ENCODE measurements at places on chromosomes 3 and 15.

- no peak for DNase-seq
Observed at GRCh38 chr3:112984485-112984884, 6.3 kb upstream of the GTPBP8 start.

GRCh38 chr15:35530698-35531097, 15.3 kb downstream of the DPH6 start:
- DNase-seq, result no peak

DNA sequence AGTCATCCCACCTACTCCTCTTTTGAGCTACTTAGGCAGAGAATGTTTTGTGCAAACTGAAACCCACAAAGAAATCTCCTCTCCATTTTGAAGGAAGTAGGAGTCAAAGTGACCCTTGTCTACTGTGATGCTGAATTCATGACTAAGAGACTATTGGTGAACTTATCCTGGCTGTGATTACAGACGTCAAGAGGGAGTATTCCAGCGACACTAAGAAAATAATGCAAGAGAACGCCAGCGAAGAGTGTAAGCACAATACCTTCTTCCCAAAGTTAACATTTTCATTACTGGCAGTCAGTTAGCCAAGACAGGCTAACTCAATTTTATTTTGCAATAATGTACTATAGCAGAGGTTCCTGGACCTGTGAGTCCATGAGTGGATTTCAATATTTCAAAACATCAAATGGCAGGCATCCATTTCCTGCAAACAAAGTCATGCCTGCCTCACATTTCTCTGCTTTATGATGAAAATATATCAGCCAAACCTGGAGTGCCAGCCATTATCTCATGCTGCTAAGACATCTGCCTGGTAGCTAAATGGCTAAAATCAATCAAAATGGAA, 59.0 kb downstream of the CTNNB1 start:
- DNase-seq, result no peak

DNA sequence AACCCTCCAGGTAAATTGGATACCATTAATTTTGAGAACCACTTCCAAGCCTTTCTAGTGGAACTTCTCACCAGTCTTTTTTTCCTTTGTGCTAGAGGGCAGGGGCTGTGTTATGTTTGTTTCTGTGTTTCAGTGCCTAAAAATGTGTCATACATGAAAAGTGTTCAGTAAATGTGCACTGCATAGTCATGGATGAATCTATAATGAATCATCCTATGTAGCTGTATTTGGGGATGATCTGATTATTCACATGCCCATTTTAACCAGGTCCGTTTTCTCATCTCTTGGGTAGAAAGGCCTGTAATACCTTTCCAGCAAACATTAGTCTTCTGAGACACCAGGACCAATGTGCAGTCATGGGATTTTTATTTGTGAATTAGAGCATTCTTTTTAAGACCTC, 583.0 kb upstream of the GOLIM4 start:
- no peak for DNase-seq

- DNase-seq, result no peak
Observed at GRCh38 chr15:80773792-80774352, 5.3 kb upstream of the CEMIP start.

- DNase-seq, result no peak
Observed at GRCh38 chr3:133563186-133563591, 10.3 kb upstream of the CDV3 start.

DNA sequence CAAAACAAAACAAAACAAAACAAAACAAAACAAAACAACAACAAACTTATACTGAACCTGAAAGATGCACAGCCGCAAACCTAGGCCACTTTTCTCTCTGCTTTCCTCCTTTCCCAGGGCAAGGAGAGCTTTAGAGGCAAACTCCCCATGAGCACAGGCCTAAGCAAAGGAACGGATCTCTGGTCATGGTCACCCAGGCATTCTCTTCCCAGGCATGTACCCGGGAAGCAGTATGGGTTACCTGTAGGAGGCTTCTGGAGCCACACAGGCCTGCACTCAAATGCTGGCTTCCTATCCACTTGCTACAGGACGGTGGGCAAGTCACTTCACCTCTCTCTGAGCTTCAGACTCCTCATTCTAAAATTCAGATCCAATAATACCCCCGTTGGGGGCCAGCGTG, 171.8 kb downstream of the SMAD6 start:
- DNase-seq, result peak; percentile 5

GRCh38 chr15:55279746-55280351, 9.8 kb downstream of the RAB27A start:
- no peak for DNase-seq

DNA sequence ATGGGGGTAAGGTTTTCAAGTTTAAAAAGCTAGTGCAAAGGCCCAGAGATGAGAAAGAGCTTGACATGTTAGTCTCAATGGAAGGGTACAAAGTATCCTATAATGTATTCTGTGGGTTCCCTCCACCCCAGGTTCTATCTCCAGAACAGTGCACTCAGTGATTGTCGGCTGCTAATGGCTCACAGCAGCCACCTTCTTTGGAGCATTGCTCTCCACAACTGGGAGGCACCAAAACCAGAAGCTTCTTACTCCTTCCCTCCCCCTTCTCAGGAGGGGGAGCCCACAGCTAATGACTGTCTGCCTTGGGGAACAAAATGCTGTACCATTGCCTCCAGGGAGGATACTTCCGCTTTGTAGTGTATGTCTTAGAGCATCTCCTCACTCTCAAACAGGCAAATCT, 439.4 kb upstream of the RBMS3 start:
- no peak for DNase-seq

- no peak for DNase-seq
Observed at GRCh38 chr15:73927476-73928240, 1.4 kb downstream of the LOXL1 start.

DNA sequence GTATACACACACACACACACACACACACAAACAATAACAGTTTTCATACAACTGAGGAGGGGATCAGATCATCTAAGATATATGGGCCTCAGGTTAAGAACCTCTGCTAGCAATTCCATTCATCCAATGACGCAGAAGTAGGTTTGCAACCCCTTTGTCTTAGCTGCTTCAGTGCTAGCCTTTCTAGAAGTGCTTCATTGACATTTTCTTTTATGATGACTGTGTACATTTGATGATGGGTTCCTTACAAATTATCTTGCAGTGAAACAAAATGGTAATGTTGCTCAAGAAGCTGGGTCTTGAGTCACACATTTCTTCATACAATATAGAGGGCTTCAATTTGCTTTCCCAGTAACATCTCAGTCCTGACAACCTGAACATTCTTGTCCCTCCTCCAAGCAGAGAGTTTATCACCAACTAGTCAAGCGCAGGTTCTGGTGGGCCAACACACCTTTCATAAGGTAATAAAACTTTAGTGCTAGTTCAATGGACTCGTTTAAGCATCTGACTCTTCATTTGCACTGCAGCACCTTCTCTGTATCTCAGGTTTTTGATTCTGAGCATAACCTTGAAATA, 269.5 kb downstream of the CNTN3 start:
- DNase-seq, result no peak

DNA sequence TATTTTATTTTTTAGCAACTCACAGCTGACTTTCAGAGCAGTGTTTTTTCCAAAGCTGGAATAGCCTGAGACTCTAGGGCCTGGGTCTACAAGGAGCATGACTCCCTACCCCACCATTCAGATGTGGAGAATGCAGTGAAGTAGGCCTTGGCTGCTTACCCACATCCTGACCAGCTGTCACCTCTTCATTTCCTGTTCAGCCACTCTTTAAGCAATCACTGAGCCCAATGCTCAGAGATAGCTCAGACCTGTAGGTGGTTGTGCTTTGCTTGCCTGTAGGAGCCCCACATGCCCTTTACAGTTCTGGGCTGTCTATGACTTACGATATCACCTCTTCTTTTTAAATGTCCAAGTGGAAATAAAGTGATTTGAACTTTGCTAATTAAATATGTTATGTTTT, 148.1 kb downstream of the NEK11 start:
- no peak for DNase-seq

- DNase-seq, result no peak
Observed at GRCh38 chr3:141020143-141020830, 30.9 kb upstream of the SPSB4 start.

- no peak for DNase-seq
Observed at GRCh38 chr3:128532012-128532983, 39.3 kb upstream of the GATA2 start.

Measured in sigmoid colon (tissue), 7 donors.